A549 treated with ZK216348 at 1 μM for 4 hours (cell line): ENCODE measurements at places on chromosomes 7 and 10. TPM values are rescaled to one million over a fixed set of nuclear protein-coding genes. Genes with fewer than 3 reads are reported as not detected.

DGKI gene
- total RNA-seq: 0.11 to 0.97 TPM (median 0.35 TPM) in 3 of 5 replicates, not detected in the others

TAS2R3 gene
- not detected in 5 replicates for total RNA-seq

TES gene
- total RNA-seq: 50.2 to 65.1 TPM (median 60.9 TPM) in 5 replicates

FKBP6 gene
- total RNA-seq: not detected in 5 replicates

ADAM12 gene
- total RNA-seq: 2.9 to 6.0 TPM (median 4.1 TPM) in 5 replicates

LIPN gene
- total RNA-seq: not detected in 5 replicates

AGAP3 gene
- 37.7 to 73.4 TPM (median 64.2 TPM) in 5 replicates for total RNA-seq

NPC1L1 gene
- 0.06 to 0.14 TPM (median 0.08 TPM) in 5 replicates for total RNA-seq

CLRN3 gene
- total RNA-seq: not detected in 5 replicates

UBN2 gene
- 1.6 to 3.6 TPM (median 2.7 TPM) in 5 replicates for total RNA-seq

GSAP gene
- 2.7 to 4.0 TPM (median 2.8 TPM) in 5 replicates for total RNA-seq
